ENCODE measurements at places on chromosomes 5 and 9.
A peak's percentile ranks its signal among the peaks of the same experiment; 100 is the strongest.

DNA sequence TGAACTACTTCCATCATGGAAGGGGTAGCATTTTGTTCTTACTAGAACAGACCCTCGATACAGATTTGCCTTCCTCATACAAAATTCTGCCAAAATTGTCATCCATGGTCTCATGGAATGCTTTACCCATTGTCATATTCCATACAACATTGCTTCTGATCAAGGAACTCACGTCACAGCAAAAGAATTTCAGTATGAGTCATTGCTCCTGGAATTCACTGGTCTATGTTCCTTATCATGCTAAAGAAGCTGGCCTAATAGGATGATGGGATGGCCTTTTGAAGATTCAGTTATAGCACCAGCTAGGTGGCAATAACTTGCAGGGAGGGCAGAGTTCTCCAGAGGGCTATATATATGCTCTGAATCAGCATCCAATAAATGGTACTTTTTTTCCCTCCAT lies 18.2 kb upstream of the FNIP1 start:
- no peak for DNase-seq

GRCh38 chr5:8826508-8826907 lies 719.4 kb downstream of the SEMA5A start:
- no peak for DNase-seq

DNA sequence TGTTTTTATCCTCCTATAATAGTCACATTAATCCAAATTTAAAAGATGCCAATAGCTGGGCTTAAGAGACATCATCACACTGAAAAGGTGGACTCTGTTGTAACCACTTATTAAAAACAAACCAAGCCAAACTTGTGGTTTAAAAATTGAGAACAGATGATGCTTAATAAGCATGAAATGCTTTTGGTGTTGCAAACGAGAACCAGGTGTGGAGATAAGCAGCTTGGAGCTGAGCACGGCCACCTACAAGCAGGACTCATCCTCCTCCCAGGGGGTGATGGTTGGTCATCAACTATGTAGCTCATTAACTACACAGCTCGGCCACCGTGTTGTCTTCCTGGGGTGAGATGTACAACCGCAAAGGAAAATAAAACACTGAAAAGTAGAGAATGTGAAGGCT lies 154.4 kb downstream of the NPR3 start:
- no peak for DNase-seq

GRCh38 chr5:128673970-128674369 lies 135.9 kb upstream of the FBN2 start:
- no peak for DNase-seq

GRCh38 chr5:132465059-132465707 lies 25.4 kb downstream of the IRF1 start:
- no peak for DNase-seq

- no peak for DNase-seq
Measured at GRCh38 chr9:17865881-17866280, 287.0 kb downstream of the SH3GL2 start.

DNA sequence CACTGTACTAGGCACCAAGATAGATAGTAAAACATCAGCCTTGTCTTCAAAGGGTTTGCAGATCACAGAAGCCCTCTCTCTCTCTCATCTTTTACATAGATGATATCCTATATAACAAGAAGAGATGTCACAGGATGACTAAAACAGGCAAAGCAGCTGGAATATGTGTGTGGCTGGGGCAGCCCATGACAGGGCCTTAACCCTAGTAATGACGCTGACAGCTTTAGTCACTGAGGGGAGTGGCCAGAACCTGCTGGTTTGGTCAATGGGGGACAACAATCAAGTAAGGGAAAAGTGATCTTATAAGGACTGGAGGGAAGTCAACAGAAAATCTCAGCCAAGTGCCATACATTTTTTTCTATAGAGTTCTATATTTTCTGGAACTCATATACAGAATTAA lies 41.9 kb upstream of the RIC1 start:
- no peak for DNase-seq

- DNase-seq, result peak; percentile 31
Measured at GRCh38 chr9:123397975-123398374, 42.0 kb downstream of the CRB2 start.

Data from NCI-H1092 treated with DMSO at 0.1 percent for 48 hours (cell line).